Uterus (tissue), 4 donors: ENCODE measurements at places on chromosomes 11 and 22. TPM values are rescaled to one million over a fixed set of nuclear protein-coding genes. Genes with fewer than 3 reads are reported as not detected.

GRCh38 chr11:75471176-75471973, 38.4 kb upstream of the KLHL35 start:
- no peaks in the 10 kb centered on the region for H3K36me3 ChIP-seq
- peaks cover 12% of the 10 kb centered on the region for H3K4me1 ChIP-seq
- H3K4me3 ChIP-seq = no peak overlapping the region
- DNase-seq = no peak
- peak overlapping the region; percentile 19 for H3K27ac ChIP-seq

DNA sequence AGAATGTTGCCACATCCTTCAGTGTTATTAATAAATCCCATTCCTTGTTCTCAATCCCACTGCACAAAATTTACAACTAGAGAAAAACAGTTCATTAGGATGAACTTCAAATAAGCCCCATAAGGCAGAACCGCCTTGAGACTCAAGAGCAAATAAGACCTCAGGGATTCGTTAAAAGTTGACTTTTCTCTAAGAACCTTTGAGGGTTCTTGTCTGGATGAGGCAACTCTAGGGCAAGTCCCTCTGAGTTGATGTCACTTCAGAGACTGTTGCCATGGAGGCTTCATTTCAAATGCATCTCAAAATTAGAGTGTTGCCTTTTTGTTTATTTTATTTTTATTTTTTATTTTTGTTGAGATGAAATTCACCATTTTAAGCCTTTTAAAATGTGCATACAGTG, 19.8 kb upstream of the PANX3 start:
- no peaks in the 10 kb centered on the region for H3K36me3 ChIP-seq
- no peaks in the 10 kb centered on the region for H3K27me3 ChIP-seq
- H3K27ac ChIP-seq = no peak overlapping the region
- no peak overlapping the region for H3K4me3 ChIP-seq
- no peaks in the 10 kb centered on the region for H3K4me1 ChIP-seq

DNA sequence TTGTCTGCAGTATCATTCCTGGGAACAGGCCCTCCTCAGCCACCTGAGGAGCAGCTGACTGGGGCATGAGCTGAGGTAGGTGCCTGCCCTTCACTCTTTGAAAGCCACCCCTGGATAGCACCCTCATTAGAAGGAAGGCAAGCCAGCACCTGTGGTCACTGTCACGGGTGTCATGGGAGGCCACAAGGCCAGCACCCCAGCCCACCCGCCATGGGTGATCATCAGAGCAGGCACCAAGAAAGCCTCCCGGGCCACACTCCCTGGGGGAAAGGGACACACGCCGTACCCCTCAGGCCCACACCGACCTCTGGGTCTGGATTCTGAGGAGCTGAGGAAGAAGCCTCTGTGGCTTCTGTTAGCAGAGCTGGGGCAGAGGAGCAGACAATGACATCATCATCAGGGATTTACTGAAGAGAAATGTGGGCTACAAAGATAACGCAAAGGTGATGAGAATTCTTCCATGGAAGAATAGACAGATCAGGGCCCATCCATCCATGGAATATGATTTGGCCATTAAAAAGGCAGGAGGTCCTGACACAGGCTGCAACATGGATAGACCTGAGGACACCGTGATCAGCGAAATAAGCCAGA, 16.7 kb upstream of the NAP1L4 start:
- H3K36me3 ChIP-seq = no peaks in the 10 kb centered on the region
- no peak overlapping the region for H3K27ac ChIP-seq
- no peaks in the 10 kb centered on the region for H3K4me1 ChIP-seq
- no peak for DNase-seq

GRCh38 chr11:59208956-59209355, 3.8 kb downstream of the MPEG1 start:
- DNase-seq = no peak
- H3K27me3 ChIP-seq = no peaks in the 10 kb centered on the region
- H3K4me1 ChIP-seq = no peaks in the 10 kb centered on the region
- no peak overlapping the region for H3K4me3 ChIP-seq
- no peaks in the 10 kb centered on the region for H3K36me3 ChIP-seq

Gene VWCE
- total RNA-seq = 6.5 TPM
